SK-N-SH (cell line): ENCODE measurements at places on chromosomes 7 and 10.

GRCh38 chr7:35988818-35989217, 164.2 kb upstream of the EEPD1 start:
- no peak for DNase-seq

- DNase-seq, result no peak
Measured at GRCh38 chr7:30556840-30557239, 37.8 kb upstream of the GARS1 start.

GRCh38 chr7:89072081-89072480, 276.5 kb upstream of the TEX47 start:
- DNase-seq, result no peak

DNA sequence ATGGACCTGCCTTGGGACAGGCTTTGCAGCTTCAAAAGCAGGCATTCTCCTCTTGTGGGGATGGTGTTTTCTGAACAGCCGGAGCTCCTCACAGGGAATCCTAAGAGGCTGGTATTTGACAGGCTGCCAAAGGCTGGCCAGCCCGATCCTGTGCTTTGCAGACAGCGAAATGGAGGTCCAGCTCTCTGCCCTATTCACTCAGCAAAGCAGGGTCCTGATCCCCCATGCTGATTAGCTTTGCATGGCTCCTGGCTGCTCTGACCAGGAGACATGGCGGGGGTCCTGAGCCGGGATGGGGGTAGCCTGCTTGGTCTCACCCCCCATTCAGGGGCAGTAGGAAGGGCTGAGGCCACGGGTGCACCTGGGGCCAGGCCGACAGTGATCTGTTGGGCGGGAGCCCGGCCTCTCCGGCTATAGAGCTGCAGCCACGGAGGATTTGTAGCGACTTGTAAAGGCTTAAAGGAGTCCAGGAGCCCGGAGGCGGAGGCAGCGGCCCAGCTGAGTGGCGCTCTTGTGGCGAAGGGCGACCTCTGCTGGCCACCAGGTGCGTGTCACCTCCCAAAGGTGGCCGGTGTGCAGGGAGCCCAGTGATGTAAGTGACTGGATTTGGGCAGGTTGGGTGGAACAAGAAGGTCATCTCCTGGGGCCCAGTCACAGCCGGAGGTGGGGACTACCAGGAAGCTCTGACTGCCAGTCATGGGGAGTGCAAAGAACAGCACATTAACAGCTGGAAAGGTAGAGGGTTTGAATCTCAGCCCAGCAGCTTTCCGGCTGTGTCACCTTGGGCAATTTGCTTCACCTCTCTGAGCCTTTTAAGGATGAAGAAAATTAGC, 126.5 kb downstream of the ZMIZ1 start:
- peak; percentile 85 for DNase-seq

DNA sequence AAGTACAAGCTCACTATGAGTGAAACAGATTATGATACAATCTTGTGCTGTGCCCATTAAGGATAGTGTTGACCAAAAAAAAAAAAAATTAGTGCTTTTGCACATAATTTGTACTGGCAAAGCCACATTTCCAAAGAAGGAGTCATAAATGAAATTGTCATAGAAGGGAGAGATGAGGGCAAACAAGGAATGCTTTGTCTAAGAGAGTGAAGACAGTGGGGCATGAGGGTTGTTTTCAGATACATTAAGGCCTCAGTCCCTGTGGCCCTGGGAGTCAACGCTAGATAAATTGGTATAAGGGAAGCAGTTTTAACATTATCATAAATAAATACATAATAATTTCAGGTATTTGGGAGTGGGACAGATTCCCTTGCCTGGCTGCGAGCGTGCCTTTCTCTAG, 267.5 kb upstream of the PRKCQ start:
- no peak for DNase-seq

- DNase-seq, result no peak
Measured at GRCh38 chr7:44980393-44981034, 1.7 kb upstream of the MYO1G start.

- DNase-seq, result no peak
Measured at GRCh38 chr10:80598084-80598798, 60.5 kb downstream of the SH2D4B start.

DNA sequence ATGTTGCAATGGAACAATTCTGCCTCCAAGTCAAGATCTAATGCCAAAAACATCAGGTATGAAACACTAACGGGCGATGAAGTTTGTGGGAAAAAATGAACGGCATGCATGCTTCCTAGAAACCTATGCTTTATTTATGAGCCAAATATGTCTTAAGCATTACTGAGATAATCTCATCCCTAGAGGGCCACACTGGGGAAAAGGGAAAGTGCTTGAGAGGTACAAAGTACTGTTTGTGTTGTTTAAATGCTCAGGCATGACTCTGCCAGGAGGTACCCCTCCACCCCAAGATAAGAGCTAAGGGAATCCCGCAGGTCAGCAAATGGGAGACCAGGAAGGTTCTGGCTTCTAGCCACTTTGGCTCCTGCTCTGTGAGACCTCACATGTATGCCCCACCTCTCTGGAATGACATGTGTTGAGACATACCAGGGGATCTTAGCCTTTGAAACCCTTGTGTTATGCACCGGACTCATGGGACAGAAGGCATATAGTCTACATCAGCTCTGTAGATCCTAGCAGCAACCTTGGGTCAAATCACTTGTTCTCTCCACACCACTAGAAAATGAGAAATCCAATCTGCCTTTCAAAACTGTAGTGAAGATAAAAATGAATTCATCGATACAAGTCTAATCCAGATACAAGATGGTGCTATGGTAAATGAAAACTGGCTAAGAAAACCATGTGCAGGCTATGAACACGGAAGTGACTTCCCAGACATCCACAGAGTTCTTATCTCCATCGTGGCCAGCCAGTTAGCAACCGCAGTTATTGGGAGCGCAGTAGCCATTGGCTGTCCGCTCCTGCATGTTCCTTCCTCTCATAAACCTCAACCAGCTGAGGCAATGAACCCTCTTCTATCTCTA, 61.0 kb downstream of the CREB3L2 start:
- no peak for DNase-seq

- DNase-seq, result no peak
Measured at GRCh38 chr10:121774813-121775212, 153.0 kb downstream of the ATE1 start.

DNA sequence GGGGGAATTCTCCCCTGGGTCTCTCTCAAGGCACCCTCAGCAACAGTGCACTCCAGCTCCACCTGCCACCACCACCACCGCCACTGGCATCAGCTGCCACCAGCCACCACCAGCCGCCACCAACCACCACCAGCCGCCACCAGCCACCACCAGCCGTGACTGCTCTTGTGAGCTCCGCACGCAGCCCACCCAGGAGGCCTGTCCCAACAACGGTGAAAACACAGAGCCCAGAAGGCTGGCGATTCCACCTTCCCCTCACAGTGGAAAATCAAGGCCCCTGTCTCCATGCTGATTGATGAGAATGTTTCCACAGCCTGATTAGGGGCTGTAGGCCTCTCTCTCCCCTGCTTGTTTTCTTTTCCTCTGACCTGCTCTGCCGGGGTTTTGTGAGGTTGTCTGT, 41.1 kb downstream of the COBL start:
- DNase-seq, result no peak
